ENCODE measurements at places on chromosomes 1 and 21. TPM values are rescaled to one million over a fixed set of nuclear protein-coding genes. Genes with fewer than 3 reads are reported as not detected.

Gene LRP8
- total RNA-seq: 61.1 TPM

Gene LIPI
- not detected for total RNA-seq

Gene TEKT2
- total RNA-seq: not detected

Gene USH2A
- total RNA-seq: 0.04 TPM

Gene C1orf94
- not detected for total RNA-seq

Gene GRIK1
- total RNA-seq: not detected

Gene VAV3
- total RNA-seq: 23.7 TPM

Gene DISC1
- 3.8 TPM for total RNA-seq

Gene THBS3
- total RNA-seq: 3.9 TPM

Gene CDK18
- 4.4 TPM for total RNA-seq

Gene GNG4
- total RNA-seq: 9.0 TPM

Gene DNAI4
- 0.89 TPM for total RNA-seq

Gene KDF1
- not detected for total RNA-seq

Gene FMO3
- 0.35 TPM for total RNA-seq

Gene ATP1A4
- not detected for total RNA-seq

Gene DTL
- 34.5 TPM for total RNA-seq

Gene MEX3A
- 4.5 TPM for total RNA-seq

Gene SLC35F3
- not detected for total RNA-seq

Gene TMPRSS2
- total RNA-seq: 0.10 TPM

Gene HPCAL4
- 0.74 TPM for total RNA-seq

Gene CCDC185
- total RNA-seq: not detected

Gene HUNK
- 1.5 TPM for total RNA-seq

Gene MYOG
- not detected for total RNA-seq

Gene RASSF5
- 2.6 TPM for total RNA-seq

Gene ANKRD65
- total RNA-seq: not detected

Gene HSD11B1
- total RNA-seq: not detected

Gene ANGPTL7
- not detected for total RNA-seq

Gene NHLH1
- total RNA-seq: 0.04 TPM

Gene NPR1
- not detected for total RNA-seq

Gene CNKSR1
- total RNA-seq: not detected

Gene PLCH2
- total RNA-seq: 0.02 TPM

Gene RIMKLA
- 1.0 TPM for total RNA-seq

Gene NFYC
- 45.8 TPM for total RNA-seq

Gene CYP2J2
- 6.1 TPM for total RNA-seq

Gene CASQ2
- not detected for total RNA-seq

Gene OR6K3
- not detected for total RNA-seq

Gene RHOU
- 2.8 TPM for total RNA-seq

Gene SLC9C2
- total RNA-seq: not detected

Gene GNG12
- 136 TPM for total RNA-seq

Gene OLIG2
- 1.7 TPM for total RNA-seq
